Placental pericyte (primary cell): ENCODE measurements at places on chromosomes 12 and 14. TPM values are rescaled to one million over a fixed set of nuclear protein-coding genes. Genes with fewer than 3 reads are reported as not detected.

Gene WNT1
- not detected in 2 replicates for total RNA-seq

Gene GALNT8
- not detected in 2 replicates for total RNA-seq

Gene EPS8
- 51.9 and 83.0 TPM in 2 replicates for total RNA-seq

Gene SBNO1
- 26.3 and 39.8 TPM in 2 replicates for total RNA-seq

Gene RBMS2
- 13.8 and 39.8 TPM in 2 replicates for total RNA-seq

Gene CEBPE
- total RNA-seq, result not detected in 2 replicates

Gene GPR65
- under 0.01 and 0.14 TPM in 2 replicates for total RNA-seq

Gene DERA
- 15.5 and 50.8 TPM in 2 replicates for total RNA-seq

Gene MIA2
- 17.8 and 36.1 TPM in 2 replicates for total RNA-seq

Gene CRIP1
- 5.3 and 7.3 TPM in 2 replicates for total RNA-seq

Gene ZNF891
- total RNA-seq, result 0.44 and 0.86 TPM in 2 replicates

Gene PLEKHH1
- total RNA-seq, result 1.1 and 1.3 TPM in 2 replicates

Gene GDF3
- total RNA-seq, result not detected in 2 replicates

Gene ACVRL1
- 2.2 and 24.1 TPM in 2 replicates for total RNA-seq

Gene SYCP3
- under 0.01 TPM in 2 replicates for total RNA-seq

Gene TMTC1
- total RNA-seq, result 19.6 and 26.7 TPM in 2 replicates

Gene GPRC5D
- not detected in 2 replicates for total RNA-seq
